ENCODE measurements at places on chromosomes 13 and 19.

DNA sequence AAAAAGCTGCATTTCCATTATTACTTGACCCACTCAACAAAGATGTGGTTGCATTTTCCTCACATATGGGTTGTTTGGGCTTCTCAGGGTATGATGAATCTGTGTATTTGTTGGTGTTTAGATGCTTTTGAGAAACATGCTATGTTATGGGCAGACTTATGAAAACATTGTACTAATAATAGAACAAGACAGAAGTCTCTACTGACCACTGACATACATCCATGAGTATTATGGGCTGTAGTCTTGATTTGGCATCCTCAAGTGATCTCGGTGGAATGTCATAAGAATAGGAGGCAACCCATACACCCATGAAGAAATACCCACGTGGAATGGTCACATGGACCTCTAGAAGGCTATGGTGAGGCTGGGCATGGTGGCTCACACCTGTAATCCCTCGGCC lies 36.3 kb upstream of the ABCC4 start:
- DNase-seq: no peak

- no peak for DNase-seq
Observed at GRCh38 chr19:53771144-53771543, 53.0 kb downstream of the NLRP12 start.

DNA sequence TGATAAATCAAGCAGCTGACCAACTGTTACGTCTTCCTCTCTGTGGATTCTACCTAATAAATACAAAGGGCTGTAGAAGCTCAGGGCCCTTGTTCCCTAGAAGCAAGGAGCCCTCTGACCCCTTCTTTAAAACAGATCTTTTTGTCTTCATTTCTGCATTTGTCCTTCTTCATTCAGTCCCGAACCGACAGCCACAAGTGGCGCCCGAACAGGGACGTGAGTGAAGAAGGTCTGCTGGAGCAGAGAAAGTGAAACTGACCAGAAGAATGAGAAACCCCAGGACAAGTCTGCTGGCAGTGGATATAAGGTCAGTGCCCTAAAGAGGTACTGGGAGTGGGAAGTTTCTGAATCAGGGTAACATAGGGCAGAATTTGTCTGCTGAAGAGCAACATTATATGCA lies 13.1 kb downstream of the ZNF773 start:
- no peak for DNase-seq

DNA sequence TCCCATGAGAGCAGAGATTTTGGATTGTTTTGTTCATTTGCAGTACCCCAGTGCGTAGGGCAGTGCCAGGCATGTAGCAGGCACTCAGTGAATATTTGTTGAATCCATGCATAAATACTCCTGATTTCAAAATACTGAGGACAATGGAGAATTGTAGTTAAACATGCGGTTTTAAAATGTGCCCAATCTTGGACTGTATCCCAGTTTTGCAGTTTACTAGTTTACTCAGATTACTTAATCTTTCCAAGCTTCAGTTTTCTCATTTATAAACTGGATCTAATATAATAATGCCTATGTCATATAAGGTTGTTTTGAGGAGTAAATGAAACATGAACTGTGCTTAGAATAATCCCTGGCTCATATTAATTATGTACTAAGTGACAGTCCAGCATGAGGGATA lies 39.0 kb downstream of the RCBTB2 start:
- no peak for DNase-seq

DNA sequence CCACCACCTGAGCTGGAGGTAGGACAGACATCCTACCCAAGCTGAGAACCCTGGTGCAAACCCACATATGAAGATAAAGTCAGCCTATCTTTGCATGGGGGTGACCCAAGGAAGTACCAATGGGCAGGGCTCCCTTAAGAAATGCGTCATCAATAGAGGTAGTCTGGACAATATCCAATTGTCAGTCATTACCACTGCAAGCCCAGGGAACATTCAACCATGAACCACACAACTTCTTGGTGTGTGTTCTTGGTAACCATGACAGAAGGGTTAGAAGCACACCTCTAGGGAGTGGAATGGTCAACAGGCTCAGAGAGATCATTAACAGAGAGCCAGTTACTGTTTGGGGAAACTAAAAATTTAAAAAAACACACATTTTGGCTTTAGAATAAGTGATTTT lies 34.7 kb upstream of the DOCK9 start:
- DNase-seq: no peak

GRCh38 chr19:45668342-45668871 lies 386 bp downstream of the GIPR start:
- no peak for DNase-seq

DNA sequence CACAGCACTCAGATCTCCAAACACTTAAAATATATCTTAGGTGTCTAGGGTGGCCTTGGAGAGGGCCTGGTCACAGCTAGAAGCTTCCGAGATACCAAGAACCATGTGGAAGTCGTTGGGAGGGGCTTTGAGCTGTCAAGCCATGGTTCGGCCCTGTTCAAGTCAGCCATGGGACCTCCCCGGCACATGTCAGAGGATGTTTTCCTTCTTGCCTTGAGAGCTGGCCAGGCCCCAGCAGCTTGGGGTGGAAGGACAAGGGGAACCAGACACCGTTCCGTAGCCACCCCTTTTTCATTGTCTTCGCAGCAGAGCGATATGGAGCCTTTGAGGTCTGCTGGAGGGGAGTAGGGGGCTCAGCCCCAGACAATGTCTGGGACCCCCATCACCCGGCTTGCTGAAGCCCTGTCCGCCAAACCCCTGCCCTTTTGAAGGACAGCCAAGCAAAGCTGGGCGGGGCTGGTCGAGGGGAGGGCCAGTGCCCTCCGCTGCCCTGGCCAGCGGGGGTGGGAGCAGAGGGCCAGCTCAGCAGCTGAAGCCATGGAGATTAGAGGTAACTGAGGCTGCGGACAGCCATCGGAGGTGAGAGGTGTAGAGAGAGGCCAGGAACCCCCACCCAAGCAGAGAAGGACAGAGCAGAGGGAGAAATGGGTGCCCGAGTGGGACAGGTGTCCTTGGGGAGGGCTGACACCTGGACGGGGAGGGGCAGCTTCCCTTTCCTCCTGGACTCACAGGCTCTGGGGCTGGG lies 435 bp downstream of the KLK11 start:
- DNase-seq: peak; percentile 22

- DNase-seq: no peak
Observed at GRCh38 chr13:24254146-24254841, 55.1 kb upstream of the C1QTNF9 start.

DNA sequence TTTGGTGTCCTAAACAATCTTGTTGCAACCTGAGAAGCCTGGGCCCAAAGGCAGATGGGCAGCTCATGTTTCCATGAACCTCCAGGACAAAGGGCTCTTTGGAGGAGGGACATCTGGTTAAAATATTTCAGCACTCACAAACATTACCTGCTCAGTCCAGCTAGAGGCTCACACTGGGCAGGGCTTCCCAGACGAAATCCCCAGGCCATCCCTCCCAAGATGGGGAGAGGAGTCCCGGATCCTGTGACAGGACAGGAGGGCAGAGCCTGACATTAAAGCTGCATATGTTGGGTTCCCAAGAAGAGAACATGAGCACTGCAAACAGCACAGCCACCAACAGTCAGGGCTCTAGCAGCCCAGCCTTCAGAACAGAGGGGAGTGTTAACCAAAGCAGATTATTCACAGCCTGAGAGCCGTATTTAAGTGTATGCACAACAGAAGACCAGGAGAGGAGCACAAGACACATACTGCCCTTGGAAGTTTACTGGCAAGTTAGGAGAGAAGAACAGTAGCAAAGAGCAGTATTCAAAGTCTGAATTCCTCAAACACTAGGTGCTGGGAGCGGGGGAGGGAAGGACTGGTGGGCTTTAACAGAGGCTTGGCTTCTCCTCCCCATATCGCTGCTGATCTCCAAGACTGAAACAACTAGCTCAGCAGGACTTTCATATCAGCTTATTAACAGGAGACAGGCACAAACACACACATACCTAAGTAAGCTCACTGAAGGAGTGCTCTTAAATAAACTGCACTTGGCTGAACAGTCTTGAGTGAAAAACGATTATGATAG lies 12.3 kb downstream of the ATP7B start:
- DNase-seq: no peak

GRCh38 chr13:87680298-87680697 lies 9.1 kb downstream of the SLITRK5 start:
- no peak for DNase-seq

- no peak for DNase-seq
Observed at GRCh38 chr13:106680796-106681472, 113.0 kb upstream of the ARGLU1 start.

DNA sequence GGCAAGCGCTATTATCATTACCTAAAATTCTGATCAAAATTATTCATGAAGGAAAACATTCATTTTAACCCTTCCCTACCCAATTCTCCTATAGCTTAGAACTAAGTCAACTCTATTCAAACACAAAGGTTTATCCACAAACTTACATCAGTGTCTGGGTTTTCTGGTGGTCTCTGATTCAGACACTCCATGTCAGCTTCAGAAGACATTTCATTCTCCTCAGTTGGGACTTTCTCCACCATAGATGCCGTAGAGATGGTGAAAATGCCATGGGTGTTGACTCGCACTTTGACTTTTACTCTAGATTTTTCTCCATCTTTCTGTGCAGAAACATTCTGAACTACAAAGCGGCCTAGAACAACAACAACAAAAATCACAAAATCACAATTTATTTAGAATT lies 16.3 kb downstream of the HSPH1 start:
- DNase-seq: no peak

- DNase-seq: no peak
Observed at GRCh38 chr13:75934889-75935288, 298.8 kb downstream of the LMO7 start.

DNA sequence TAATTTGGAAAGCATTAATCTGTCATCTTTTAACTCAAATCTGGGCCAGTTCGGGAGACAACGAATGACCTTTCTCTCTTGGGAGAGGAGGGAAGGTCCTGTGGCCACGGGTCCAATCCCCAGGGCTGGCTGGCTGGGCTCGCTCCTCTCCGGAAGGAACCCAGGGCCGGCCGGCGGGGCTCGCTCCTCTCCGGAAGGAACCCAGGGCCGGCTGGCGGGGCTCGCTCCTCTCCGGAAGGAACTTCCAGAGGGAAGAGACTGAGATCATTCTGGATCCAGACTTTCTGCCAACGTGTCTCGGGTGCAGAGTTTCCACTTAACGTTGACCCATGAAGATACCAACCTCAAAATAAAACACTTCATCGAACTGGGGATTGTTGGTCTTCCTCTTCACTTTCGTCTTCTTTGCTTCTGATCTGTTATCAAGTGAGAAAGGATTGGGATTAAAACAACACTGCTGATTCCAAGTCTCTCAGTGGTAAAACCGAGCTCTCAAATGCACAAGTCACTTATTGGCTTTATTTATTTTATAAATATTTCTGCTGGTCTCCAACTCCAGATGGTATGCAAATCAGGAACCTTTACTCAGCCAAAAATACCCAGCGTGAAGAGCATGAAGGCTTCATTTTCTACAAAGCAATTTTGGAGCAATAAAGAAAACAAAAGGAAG lies 53.3 kb upstream of the C13orf46 start:
- no peak for DNase-seq

DNA sequence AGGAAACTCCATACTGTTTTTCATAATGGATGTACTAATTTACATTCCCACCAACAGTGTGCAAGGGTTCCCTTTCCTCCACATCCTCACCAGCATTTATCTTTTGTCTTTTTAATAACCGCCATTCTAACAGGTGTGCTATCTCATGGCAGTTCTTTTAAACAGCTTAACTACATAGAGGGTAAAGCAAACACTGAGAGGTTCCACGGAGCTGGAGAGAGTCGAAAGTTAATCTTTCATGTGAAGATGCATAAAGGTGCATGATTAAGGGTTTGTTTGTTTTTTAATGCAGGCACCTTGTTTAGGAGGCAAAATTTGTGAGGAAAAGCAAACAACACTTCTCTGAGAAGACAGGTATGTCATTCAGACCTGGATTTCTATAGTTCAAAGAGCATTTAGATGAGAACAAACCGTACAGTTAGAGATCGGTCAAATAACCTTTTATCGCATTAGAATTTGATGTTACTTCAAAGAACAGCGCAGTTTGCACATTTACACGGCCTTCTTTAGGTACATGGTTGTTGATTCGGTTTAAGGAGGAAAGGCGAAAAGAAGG lies 193.9 kb downstream of the RBM26 start:
- DNase-seq: no peak

DNA sequence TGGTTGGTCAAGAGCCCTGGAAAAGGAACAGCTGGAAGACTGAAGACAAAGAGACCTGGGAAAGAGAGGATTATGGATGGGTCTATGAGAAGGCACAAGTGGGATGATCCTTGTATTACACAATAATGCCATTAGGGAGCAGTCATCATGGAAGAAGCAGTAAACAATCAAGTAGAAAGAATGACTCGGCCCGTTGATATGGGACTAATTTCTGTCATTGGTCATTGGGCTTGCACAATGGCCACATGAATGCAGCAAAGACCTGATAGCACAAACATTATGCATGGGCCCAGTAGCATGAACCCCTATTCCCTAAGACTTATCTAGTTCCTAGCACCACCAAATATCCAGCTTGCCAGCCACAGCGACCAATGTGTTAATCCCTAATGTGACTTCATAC lies 390.3 kb upstream of the ZNF507 start:
- DNase-seq: no peak

DNA sequence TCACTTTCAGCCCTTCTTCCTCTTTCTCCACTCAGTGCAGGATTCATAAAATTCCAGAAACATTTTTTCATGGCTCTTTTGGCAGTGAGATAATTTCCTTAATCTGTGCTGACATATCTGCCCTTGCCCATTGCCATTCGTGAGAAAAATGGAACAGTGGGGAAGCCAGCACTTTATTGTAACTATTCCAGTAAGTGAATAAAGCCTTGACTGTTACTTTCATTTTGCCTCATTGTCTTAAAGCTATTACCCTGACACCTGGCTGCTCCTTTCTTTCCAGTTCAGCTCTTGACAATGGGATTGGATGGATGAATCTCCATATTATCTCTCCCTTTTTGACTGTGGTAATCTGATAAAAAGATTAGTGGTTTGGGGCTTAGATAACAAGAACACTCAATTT lies 1068.1 kb upstream of the PCDH20 start:
- DNase-seq: no peak

GRCh38 chr13:35309706-35310105 lies 166.8 kb downstream of the MAB21L1 start:
- DNase-seq: no peak

DNA sequence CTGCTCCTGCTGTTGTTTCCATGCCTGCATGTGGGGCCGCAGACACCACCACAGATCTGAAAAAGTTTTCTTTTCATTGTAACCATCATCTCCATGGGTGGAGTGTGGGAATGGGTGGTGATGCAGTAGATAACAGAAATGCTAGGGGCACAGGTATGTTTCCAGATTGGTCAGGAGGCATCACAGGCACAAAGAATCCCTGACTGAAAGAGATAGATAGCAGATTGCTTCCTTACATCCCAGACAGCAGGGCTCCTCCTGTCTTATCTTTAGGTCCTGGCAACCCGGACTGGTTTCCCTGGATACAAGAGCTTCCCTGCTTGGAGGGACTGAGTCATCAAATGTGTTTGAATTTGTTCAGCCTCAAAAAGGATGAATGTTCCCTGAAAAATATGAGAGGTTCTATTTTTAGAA lies 1937.6 kb downstream of the PCDH9 start:
- no peak for DNase-seq
